Stimulated activated CD4-positive, alpha-beta T cell treated with anti-CD3 and anti-CD28 coated beads, Interleukin-4, amount 100 ng/mL, for 1 hour (primary cell): ENCODE measurements at places on chromosomes 1 and 21.

DNA sequence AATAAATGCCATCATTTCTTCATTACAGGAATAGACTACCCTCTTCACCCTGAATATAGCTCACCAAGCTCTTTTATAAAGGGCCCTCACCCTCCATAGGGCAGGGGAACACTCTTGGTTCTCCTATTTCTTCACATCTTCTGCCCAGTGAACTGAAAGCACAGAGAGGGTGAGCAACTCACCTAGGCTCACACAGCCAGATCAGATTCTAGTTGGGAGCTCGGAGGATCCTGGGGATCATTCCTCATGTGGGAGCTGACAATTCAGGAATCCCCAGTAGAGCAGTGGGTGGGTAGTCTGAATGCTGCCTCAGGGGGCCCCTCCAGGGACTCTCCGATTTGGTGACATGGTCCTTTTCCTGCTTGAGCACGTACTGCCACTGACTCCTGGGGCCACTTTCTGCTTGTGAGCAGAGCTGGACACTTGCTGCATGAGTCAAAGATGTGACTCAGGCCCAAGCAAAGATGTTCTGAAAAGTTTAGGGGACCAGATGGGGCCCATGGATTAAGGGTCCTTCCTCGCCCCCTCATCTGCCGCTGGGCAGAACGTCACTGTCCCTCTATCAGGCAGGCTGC, 63.7 kb upstream of the WNT4 start:
- DNase-seq = no peak

DNA sequence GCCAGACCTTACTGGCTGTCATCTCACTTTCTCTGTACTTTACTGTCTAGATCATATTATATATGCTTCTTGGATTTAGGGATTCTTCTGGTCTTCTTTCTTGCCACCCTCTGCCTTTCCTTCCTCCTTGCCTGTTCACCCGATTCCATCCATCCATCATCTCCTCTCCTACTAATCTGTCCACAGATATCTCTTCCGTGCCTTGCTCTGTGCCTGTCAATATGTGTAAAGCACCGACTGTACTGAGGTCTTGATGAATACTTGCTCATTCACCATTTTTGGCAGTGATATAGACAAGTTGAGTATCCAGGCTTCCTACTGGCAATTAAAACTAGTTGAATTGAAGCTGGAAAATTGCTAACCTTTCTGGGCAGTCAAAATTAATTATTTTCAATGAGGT, 8.1 kb downstream of the FMN2 start:
- DNase-seq = no peak

- DNase-seq = no peak
Observed at GRCh38 chr1:165290148-165290547, 66.4 kb downstream of the LMX1A start.

DNA sequence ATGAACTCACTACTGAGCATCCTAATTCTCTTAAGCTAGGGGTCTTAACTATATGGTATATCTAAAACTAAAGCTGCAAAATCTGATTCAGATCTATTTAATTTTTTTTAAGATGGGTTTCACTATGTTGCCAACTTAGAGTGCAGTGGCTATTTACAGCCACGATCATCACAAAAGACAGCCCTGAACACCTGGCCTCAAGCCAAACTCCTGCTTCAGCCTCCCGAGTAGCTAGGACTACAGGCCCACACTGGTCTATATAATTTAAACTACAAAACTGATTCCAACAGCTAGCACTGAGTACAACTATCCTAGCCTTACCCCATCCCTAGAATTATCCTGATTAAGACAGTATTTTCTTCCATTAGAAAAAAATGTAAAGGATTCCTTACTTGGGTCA, 37.1 kb downstream of the EIF4G3 start:
- DNase-seq = no peak

- DNase-seq = peak; percentile 36
Observed at GRCh38 chr1:207004931-207005830, 27.4 kb downstream of the C1orf116 start.

DNA sequence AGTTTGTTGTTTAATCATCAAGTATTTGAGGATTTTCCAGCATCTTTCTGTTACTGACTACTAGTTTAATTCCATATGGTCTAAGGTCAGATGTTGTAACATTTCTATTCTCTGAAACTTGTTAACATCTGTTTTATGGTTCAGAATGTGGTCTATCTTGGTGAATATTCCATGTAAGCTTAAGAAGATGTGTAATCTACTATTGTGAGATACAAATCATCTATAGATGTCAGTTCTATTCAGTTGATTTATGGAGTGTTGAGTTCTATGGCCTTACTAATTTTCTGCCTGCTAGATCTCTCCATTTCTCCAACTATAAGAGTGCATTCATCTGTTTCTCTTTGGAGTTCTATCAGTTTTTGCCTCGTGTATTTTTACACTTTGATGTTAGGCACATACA, 31.5 kb downstream of the WARS2 start:
- no peak for DNase-seq

DNA sequence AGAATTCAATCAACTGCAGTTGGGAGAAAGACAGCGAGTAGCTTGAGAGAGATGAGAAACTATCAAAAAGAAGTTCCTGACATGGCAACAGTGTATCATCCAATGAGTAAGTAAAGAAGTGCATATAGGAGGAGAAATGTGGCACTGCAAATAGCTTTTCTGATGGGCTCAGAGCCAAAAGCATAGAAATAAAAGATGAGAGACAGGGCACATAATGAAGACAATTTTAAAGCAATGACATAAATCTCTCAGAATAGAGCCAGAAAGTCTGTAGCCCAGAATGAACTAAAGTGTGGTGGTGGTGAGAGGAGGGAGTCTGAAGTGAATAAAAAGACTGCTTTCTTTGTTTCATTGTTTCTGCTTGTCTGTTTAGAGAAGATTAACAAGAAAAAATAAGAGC, 34.3 kb downstream of the TNFSF18 start:
- no peak for DNase-seq

- DNase-seq = no peak
Observed at GRCh38 chr1:55309053-55309452, 93.9 kb upstream of the USP24 start.

DNA sequence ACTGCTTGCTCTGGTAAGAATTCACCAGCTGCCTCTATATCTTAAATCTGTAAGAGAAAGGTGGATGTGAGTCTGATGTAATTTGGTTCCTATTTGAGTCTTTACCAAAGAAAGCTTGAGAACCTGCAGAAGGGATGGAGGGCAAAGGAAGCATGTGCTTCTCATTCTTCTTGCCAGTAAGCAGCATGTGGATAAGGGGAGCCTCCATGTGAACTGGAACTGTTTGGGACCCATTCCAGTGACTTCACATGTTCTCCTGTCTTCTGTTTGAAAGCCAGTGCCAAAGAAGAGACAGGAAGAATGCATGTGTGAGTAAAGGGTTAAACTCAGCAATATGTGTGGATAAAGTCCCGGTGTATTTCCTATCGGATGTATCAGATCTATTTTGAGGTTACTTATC, 119.6 kb upstream of the ADGRL2 start:
- DNase-seq = no peak

- no peak for DNase-seq
Observed at GRCh38 chr1:87174724-87175245, 153.9 kb upstream of the LMO4 start.

GRCh38 chr1:13828454-13829151, 128.6 kb downstream of the PRDM2 start:
- DNase-seq = peak; percentile 24

DNA sequence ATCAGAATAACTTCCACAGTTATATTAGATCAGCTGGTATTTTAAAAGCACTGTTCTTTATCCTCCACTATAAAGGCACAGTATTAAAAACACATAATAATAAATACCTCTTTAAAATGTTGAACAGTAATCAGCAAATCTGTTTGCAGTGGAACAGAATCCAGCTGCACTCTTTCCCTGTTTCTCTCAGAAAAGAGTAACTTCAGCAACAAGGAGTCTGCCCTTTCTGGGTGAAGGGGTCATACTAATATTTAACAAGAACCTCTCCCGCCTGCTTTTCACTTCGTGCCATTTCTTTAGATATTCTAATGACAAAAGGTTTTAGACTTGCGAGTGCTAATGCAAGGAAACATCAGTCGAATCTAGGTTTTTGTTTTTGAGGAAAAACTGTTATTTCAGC, 194.2 kb upstream of the FMN2 start:
- no peak for DNase-seq
